ENCODE measurements at places on chromosomes 7 and 10.

GRCh38 chr7:145152589-145152988 is 316.7 kb upstream of the TPK1 start:
- DNase-seq, result no peak

DNA sequence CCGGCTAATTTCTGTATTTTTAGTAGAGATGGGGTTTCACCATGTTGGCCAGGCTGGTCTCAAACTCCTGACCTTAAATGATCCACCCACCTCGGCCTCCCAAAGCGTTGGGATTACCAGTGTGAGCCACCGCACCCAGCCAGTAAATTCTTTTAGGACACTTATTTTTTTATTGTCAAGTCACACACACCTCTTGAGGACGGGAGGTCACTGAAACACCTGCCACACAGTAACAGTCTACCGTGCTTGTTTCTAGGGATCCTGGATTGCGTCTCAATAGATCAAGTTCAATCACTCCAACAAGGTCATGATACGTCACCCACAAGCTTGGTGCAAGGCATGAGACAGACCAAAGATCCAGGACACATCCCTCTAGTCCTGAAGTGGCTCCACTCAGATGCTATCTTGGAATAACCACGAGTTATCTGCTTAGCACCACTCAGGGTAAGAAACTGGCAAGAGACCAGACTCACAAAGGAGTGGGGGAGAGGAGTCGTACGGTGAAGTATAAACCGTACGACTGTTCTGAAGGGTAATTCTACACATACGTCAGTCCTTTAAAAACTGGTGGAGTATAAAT is 58.9 kb upstream of the NCAPG2 start:
- DNase-seq, result no peak

- DNase-seq, result no peak
Measured at GRCh38 chr7:6419310-6419773, 28.4 kb downstream of the DAGLB start.

DNA sequence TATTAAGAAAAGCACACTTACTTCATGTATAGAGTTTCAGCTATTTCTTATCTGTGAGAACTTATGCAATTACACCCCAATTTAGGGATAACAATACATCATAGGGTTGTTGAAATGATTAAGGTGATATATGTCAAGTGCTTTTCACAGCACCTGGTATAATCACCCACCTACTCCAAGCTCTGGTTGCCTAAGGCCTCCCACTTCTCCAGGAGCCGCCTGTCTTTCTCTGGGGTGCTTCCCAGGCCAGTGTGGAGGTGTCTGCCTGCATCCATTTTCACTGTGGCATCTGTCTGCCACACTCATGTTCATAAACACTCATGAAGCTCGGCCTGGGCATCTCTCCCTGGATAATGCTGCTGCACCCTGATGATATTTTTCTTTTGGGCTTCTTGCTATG is 250.3 kb downstream of the STK31 start:
- DNase-seq, result no peak

- DNase-seq, result no peak
Measured at GRCh38 chr7:44313621-44314031, 11.8 kb downstream of the CAMK2B start.

DNA sequence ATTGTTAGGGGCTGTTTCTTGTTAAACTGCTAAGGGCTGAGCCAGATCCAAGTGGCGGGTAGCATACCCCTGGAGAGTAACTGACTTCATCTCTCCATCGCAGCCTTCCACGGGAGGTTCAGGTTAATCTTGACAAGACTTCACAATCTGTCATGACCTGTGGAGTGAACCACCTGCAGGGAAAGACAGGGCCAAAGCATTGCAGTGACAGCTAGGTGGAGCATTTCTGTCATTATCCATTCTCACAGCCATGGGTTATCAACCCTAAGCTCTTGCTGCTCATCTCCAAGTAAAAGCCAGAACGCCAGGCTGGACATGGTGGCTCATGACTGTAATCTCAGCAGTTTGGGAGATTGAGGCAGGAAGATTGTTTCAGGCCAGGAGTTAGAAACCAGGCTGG is 17.2 kb downstream of the ABCC2 start:
- DNase-seq, result no peak

- no peak for DNase-seq
Measured at GRCh38 chr10:18005781-18006456, 54.2 kb downstream of the SLC39A12 start.

GRCh38 chr7:90957883-90958282 is 306.4 kb upstream of the FZD1 start:
- no peak for DNase-seq

- no peak for DNase-seq
Measured at GRCh38 chr10:60645980-60646379, 132.3 kb upstream of the CDK1 start.

DNA sequence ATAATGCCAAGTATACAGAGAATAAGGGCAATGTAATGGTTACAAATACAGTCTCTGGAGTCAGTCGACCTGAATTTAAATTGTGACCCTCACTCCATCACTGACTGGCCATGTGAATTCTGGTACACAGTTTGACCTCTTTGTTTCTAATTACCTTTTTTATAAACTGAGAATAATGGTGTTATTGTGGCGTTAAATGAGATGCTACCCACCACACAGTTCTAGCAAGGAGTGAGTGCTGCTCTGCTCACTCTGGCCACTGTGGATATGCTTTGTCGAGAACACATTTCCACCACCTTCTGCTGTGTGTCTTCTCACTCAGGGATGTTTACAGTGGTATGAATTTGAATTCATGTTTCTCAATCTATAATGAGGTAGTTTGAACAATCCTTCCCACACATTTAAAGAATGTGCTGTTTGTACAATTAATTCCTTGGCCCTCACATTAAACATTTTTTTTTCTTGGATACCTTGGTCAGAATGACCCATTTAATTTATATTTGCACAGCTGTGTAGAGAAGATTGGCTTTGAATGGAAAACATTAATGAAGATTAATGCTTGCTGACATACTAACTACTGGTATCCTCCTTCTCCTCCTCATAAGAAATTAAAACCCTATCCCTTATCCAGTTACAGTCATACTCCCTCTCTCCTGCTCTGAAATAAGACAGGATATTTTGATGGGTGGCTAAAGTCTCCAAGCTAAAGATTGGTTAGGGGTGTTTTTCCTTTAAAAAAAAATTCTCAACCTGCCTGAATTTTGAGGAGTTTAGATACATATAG is 42.4 kb downstream of the PLCE1 start:
- no peak for DNase-seq

DNA sequence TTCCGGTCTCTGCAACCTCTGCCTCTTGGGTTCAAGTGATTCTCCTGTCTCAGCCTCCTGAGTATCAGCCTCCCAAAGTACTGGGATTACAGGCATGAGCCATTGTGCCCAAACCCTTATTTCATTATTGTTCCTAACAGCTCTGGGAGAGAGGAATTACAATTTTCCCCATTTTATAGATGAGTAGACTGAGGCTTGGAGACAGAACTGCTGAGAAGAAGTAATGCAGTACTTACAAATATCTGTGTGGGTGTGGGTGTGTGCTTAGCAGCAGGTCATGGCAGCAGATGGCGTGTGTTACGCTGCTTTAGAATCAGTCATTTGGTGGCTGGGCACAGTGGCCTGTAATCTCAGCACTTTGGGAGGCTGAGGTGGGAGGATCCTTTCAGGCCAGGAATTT is 7.4 kb downstream of the PRKRIP1 start:
- DNase-seq, result no peak

DNA sequence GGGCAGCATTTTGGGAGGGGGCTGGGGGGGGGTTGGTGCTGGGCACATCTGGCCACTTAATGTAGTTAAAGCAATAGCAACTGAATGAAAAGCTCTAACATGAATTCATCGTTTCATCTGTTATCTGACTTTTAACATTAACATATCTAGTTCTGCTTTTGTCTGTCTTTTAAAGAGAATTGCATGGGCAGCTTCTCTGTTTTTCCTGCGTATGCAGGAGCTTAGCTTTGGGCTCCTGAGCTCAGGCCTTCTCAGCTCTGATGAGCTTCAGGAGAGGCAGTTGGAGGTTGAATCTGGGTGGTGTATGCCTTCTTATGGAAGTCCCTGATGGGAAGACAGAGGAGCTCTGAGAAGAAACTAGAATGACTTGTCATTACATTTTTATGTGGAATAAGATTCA is 58.4 kb downstream of the DNAJB6 start:
- DNase-seq, result no peak

- DNase-seq, result no peak
Measured at GRCh38 chr7:90540406-90540805, 55.7 kb upstream of the CDK14 start.

DNA sequence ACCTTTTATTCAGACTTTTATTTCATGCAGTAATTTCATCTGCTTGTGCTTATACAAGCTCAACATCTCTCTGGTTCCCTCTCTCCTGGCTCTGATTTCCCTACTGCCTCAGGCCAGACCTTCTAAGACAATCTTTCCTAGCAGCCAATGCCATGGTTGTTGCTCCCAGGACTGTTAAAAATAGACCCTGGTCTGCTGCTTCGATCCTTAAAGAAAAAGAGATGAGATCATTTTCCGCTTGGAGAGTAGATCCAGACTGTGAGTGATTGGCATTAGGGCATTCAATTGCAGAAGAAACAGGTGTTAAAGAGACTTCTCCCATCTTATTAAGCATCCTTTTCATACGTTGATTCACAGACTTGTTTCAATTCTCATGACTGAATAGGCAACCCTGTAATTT is 68.4 kb upstream of the ITGB1 start:
- DNase-seq, result no peak

DNA sequence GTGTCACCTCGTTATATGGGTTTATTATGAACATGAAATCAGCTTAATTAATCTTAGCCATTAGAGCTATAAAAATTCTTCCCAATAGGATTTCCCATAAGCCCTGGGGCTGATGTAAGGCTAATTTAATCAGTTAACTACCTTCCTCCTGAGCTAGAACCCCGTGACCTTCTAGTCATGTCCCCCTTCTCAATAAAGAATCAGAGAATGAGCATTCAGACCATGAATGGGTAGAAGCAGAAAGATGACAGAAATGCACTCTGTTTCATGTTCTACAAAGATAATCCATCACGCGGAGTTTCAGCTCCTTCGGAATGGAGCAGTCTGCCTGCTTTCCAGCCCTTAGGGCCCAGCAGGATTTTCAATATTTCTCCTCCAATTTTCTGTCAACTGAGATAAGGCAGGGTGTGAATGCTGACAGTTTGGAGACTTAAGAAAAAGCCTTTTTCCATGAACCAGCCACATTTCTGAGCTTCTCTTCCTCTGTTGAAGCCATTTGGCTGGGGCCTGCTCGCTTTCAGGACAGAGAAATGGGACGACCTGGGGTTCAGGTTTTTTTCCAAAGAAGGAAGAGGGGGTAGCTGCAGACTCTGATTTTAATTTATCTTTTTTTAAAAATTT is 211.0 kb downstream of the NEBL start:
- DNase-seq, result no peak

DNA sequence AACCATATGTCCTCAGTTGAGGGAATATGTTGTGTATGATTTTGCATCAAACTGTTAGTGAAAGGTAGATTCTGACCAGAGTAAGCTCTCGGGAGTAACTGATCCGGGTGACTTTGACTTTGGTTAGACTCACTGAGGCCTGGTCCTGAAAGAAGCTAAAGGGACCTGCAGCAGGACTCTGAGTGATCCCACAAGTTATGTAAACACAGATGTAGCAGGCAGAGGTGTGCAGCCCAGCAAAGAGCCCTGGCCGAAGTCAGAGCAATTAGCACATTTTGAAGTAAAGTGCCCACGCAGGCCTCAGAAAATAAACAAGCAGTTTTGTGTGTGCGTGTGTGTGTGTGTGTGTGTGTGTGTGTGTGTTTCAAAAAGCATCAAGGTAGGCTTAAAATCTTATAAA is 245.6 kb upstream of the FERD3L start:
- DNase-seq, result no peak

DNA sequence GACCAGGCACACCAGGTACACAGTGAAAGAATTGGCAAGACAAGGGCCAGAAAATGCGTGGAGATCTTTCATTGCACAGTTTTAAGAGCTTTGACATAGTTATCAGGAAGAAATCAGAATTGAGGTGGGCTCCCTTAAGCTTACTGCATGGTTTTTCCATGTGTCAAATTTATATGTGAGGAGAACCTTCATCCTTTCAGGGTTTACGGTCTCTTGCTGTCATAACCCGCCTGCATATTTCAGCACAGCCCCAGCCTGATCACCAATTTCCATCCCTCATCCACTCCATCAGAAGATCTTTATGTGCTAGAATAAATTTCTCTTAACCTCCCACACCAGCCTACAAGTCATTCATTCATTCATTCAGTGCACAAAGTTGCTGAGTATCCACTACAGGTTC is 373.1 kb downstream of the KCNMA1 start:
- DNase-seq, result no peak

DNA sequence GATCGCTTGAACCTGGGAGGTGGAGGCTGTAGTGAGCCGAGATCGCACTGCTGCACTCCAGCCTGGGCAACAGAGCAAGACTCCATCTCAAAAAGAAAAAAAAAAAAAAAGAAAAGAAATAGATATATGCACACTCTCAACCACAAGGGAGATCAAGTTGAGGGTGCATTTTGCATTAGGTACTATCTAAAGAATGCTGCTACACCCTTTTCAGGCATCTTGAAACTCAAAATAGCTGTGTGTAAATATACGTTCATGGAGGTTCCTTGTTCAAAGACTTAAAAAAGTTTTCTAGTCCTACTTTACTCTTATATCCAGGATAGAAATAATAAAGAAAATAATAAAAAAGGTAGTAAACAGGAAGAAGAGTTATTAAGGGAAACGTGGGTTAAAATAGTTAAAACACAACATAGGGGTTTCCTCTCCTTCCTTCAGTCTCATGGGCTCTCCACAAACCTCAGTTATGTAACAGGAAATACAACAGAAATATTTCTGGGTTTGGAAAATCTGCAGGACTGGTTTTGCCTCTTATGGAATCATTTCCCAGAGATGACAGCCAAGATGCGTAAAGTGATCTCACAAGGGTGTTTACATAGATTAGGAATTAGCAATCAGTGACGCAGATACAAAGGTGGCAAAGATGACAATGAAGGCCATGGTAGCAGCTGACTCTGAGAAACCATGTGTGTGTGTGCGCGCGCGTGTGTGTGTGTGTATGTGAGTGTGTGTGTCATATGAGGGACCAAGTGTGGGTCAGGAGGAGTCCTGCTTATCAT is 15.1 kb downstream of the STEAP4 start:
- DNase-seq, result no peak

DNA sequence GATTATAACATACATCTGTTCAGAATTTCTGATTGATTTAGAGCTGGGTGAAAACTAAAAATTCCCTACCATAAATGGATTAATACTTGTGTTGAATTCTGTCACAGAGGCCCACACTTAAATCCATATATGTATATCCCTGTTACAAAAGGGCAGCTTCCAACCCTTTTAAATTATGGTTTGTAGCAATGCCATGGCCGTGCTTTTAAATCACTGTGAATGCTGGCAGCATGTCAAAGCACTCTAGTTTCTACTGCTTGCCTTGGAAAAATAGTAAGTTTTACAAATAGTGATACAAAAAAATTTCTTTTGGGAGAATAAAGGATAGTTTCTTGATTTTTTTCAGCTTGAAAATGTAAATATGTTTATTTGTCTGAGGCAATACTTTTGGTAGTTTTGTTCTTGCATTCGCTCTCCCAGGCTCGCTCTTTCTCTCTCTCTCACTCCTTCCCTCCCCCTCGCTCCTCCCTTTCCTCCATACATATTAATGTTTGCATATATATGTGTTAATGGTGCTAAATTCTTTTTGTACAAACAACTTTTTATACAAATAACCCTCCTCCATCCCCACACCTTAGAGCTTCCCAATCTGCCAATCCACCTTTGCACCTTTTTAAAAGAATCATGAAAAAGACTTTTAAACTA is 29.8 kb downstream of the TES start:
- no peak for DNase-seq

- DNase-seq, result no peak
Measured at GRCh38 chr10:53382543-53382942, 610.0 kb upstream of the MBL2 start.
